ENCODE measurements at places on chromosomes 12 and 14.

DNA sequence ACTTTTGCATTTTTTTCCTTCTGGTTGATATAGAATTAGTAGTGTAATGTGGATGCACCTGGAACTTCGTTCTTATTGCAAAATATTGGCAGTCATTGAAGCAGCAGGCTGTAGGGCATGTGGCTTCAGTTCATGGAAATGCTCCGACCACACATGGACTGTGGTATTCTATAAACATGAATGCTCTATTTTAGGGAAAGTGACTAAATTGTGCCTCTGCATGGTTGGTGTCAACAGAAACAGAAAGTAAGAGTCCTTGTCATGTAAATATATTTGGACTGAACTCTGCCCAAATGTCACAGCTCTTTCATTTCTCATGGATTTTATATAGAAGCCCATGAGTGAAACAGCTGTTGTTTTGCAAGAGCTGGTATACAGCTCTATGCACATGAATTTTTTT, 917.0 kb downstream of the LRFN5 start:
- no peak for DNase-seq

- no peak for DNase-seq
Observed at GRCh38 chr14:31391977-31392503, 28.3 kb downstream of the HEATR5A start.

- DNase-seq, result no peak
Observed at GRCh38 chr12:54762390-54762789, 91.9 kb upstream of the MUCL1 start.

- peak; percentile 63 for DNase-seq
Observed at GRCh38 chr12:55720894-55721444, 776 bp downstream of the RDH5 start.

DNA sequence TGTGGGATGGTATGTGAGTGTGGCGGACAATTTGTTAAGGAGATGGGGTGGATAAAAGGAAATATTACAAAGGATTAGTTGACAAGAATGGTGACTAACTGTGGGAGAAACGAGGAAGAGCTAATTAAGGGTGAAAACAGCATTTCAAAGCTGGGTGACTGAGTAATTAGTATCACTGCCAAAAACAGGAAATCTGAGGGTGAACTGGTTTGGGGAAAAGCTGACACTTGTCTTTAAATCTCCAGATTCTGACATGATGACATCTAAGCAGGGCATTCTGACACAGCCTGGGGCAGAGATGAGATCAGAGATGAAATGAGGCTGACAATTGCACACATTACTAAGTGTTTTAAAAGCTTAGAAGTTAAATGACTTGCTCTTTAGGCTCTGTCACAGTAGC, 42.4 kb upstream of the CCDC175 start:
- no peak for DNase-seq

DNA sequence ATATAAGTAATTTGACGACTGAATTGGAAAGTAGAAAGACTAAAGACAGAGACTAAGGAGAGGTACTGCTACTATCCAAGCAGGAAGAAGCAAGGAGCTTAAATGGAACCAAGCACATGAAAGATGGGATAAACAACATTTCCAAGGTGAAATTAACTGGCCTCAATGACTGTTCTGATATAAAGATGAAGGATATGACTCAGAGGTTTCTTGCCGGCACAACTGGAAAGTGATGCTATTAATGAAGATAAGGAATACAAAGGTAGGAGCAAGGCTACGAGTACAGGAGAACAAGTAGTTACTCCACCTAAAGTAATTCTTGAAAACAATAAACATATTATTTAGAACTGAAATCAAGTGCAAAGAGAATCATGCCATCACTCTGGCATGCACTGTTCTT, 6.4 kb downstream of the SNX6 start:
- no peak for DNase-seq

GRCh38 chr12:122547330-122547729, 20.3 kb downstream of the KNTC1 start:
- no peak for DNase-seq

GRCh38 chr12:92675092-92675865, 27.5 kb upstream of the PLEKHG7 start:
- no peak for DNase-seq

GRCh38 chr12:79547044-79547734, 143.6 kb downstream of the PAWR start:
- DNase-seq, result no peak

DNA sequence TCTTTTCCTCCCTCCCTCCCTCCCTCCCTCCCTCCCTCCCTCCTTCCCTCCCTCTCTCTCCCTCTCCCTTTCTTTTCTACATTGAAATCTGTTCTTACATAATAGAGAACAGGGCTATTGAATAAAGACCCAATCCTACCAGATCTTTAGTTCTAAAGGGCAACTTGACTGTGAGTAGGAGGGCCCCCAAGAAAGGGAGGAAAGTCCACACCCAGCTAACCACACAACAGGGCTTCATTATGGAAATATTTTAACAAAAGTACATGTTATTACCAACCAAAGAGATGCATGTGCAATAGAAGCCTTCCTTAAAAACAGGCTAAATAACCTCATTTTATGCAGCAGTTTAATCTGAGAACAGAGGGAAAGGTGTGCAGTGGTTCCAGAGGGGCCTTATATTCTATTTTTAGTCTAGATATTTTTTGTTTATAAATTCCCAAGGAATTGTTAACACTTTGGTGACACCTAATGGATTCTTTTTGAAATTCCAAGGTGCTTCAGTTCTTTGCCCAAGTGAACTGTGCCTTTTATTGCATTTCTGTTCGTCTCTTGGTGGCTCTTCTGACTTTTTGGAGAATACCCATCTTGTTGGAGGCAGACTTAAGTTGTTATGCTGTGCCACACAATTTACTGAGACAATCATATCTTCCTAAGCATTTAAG, 63.0 kb downstream of the GNS start:
- no peak for DNase-seq

DNA sequence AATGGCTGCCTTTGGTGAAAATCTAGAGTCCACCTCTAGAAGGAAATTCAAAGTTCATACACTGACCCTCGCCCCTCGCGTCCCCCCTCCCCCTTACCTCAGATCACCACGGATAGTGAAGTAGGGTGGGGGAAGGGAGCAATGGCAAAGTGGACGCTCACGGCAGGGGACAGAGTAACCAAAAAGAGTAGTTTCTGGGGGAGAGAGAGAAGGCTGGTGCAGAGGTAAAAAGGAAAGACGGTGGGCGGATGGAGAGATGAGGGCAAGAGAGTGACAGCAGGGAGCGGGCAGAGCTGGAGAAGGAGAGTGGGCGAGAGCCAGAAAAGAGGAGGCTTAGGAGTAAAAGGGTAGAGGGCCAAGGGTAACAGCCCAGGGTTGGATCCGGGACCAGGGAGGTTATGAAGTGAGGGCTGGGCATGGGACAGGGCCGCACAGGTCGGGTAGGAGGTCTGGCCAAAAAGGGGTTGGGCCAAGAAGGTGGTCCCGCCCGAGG, 423 bp downstream of the ALDH6A1 start:
- DNase-seq, result no peak

DNA sequence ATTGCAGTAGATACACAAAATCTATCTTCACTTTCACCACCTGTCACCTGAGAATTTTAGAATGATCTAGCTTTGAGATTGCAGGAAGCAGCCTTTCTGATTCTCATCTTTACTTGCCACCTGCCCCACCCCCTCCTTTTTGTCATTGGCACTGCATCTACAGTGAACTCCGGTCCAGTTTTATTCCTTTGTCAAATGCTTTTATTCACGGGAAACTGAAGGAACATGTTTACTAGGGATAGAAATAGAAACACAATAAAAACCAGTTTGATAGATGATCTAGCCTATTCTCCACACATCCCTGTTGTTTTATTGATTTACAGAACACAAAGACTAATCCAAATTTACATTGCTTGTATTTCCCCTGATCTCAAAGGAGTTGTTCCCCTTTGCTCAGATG, 471.7 kb upstream of the STXBP6 start:
- DNase-seq, result no peak

All from substantia nigra (tissue), 51 donors.